ENCODE measurements at places on chromosomes 12 and 14.

DNA sequence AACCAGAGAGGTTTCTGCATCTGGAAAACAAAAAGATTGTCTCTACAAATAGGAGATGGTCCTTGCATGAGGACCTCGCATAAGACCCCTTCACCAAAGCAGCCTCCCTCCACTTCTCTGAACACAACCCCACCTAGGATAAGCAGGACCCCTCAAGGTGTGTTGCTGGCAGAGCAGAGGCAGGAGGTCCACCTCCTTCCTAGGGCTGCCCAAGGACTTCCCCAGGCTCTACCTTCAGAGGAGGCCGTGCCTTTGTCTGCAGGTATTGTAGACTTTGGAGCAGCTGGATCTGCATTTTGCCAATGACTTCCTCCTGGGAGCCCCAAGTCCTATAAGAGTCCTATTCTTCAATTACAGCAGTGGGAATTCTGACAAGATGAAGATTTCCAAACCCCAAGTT lies 67.3 kb upstream of the TSPAN11 start:
- no peak for DNase-seq

- no peak for DNase-seq
These were observed 233.2 kb upstream of the DDHD1 start for GRCh38 chr14:53386362-53386761.

- DNase-seq, result no peak
These were observed 10.7 kb downstream of the PCNX4 start for GRCh38 chr14:60102389-60102788.

DNA sequence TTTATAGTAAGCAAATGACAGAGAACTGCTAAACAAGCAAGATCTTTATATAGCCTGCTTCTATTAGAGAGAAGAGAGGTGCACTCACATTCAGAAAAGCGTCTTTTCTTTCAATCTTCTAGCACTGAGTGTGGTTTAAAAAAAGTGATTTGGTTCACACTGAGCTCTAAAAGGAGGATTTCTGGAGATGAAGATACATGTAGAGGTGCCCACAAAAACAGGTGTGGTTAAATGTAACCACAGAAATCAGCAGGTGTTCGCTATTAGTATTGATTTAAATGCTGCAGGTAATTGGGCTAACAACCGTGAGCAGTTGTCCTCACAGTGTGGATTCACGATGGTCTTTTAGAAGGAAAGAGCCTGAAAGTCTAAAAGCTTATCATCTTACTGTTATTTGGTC lies 10.7 kb downstream of the PKP2 start:
- DNase-seq, result no peak
